ENCODE measurements at places on chromosomes 7 and 10. TPM values are rescaled to one million over a fixed set of nuclear protein-coding genes. Genes with fewer than 3 reads are reported as not detected.

Gene UCN3
- not detected for polyA plus RNA-seq

Gene MOGAT3
- not detected for polyA plus RNA-seq

Gene MYO3A
- polyA plus RNA-seq, result not detected

DNA sequence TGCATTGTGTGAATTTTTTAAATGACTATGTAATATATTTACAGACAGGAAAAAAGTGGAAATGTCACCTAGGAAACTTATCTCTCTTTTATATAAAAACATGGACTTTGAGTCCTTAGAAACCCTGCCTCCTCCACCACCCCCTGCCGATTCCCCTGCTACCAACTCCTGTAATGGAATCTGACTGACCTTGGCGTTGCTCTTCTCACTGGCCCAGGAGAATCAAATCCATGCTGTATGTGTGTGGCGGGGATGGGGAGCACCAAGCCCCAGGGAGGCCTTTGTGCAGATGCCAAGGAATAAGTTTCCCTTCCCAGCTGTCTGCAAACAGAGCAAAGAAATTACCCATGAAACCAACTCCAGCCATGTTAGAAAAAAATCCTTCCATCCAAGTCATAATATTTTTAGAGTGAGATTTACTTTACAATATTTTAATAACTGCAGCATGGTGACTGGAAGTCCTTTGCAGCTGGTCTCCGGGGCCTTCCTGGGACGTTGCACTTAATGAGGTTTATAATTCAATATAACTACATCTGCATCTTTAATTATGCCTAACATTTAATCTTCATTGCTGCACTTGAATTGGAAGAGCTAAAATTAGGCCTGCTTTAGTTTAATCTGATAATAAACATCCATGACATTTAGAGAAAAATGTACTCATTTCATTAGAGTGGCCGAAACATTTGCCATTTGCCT is 111.4 kb upstream of the CACUL1 start:
- no peaks in the 10 kb centered on the region for H3K36me3 ChIP-seq
- H3K27ac ChIP-seq, result no peak overlapping the region
- H3K27me3 ChIP-seq, result peaks cover 5% of the 10 kb centered on the region
- H3K4me1 ChIP-seq, result no peaks in the 10 kb centered on the region
- no peak for DNase-seq
- H3K4me3 ChIP-seq, result no peak overlapping the region

GRCh38 chr7:86008898-86009297 is 634.8 kb upstream of the GRM3 start:
- DNase-seq, result no peak
- no peak overlapping the region for H3K27ac ChIP-seq
- H3K36me3 ChIP-seq, result no peaks in the 10 kb centered on the region
- no peaks in the 10 kb centered on the region for H3K4me1 ChIP-seq
- H3K4me3 ChIP-seq, result no peak overlapping the region
- no peaks in the 10 kb centered on the region for H3K27me3 ChIP-seq

GRCh38 chr10:127694580-127695193 is 42.3 kb upstream of the FOXI2 start:
- no peak overlapping the region for H3K27ac ChIP-seq
- no peak overlapping the region for H3K4me3 ChIP-seq
- DNase-seq, result no peak
- no peaks in the 10 kb centered on the region for H3K36me3 ChIP-seq

- H3K36me3 ChIP-seq, result no peaks in the 10 kb centered on the region
- peaks cover 6% of the 10 kb centered on the region for H3K4me1 ChIP-seq
Measured at GRCh38 chr7:158996214-158997109, 140.1 kb downstream of the DYNC2I1 start.

DNA sequence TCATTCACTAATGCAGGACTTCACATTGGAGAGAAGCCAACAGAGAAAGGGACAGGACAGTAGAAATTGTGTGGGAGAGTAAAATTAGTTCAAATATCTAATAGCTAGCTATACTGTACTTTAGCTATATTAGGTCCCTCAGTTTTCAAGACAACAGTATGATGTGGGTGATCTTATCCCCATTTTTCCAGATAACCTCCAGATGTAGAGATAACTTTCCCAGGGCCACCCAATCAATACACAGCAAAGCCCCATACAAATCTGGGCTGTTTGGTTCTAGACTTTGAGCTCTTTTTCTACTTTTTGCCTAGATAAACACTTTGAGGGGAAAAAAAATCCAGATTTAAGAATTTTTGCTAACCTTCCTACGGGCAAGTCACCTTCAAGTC is 482 bp upstream of the CLDN12 start:
- H3K4me3 ChIP-seq, result peak overlapping the region; percentile 99
- H3K27ac ChIP-seq, result peak overlapping the region; percentile 81
- DNase-seq, result no peak
- H3K27me3 ChIP-seq, result no peaks in the 10 kb centered on the region
- peaks cover 12% of the 10 kb centered on the region for H3K4me1 ChIP-seq

DNA sequence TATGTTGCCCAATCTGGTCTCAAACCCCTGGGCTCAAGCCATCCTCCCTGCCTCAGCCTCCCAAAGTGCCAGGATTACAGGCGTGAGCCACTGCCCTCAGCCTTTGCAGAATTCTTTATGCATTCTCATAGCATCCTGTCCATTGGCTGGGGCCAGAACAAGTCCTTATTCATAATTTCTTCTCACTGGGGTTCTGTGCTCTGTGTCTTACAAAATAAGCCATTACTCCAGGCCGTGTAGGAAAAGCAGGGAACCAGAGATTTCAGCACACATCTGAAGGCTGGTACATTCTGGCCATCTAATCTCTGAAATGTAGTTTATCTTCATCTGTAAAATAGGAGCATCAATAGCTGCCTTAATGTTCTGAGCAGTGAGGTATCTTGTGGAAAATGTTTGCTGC is 10.3 kb upstream of the OCM start:
- H3K27me3 ChIP-seq, result no peaks in the 10 kb centered on the region
- no peak overlapping the region for H3K27ac ChIP-seq
- no peak for DNase-seq
- no peak overlapping the region for H3K4me3 ChIP-seq
- H3K36me3 ChIP-seq, result no peaks in the 10 kb centered on the region
- H3K4me1 ChIP-seq, result no peaks in the 10 kb centered on the region

- H3K27me3 ChIP-seq, result peaks cover 36% of the 10 kb centered on the region
- H3K4me1 ChIP-seq, result peaks cover 8% of the 10 kb centered on the region
- H3K4me3 ChIP-seq, result no peak within 1 kb of the TSS
- no peak for DNase-seq
- H3K36me3 ChIP-seq, result no peaks in the 10 kb centered on the region
Measured at GRCh38 chr7:121328508-121329190, at the start of gene WNT16. Gene WNT16 (plus strand): TSS chr7:121329000. CDS start chr7:121329293, 293 bp downstream.
